ENCODE measurements at places on chromosomes 16 and 17.

GRCh38 chr16:17408296-17408695 is 62.5 kb downstream of the XYLT1 start:
- DNase-seq: peak; percentile 49

DNA sequence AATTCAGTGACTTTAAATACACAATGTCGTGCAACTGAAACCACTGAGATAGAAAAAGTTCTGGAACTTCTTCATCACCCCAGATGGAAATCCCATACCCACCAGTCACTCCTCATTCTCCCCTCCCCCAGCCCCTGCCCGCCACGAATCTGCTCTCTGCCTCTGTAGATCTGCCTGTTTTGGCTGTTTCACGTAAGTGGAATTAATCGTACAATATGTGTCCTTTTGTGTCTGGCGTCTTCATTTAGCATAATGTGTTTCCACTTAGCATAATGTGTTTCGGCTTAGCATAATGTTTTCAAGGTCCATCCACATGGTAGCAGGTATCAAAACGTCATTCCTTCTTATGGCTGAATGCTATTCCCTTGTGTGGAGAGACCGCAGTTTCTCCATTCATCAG is 3.5 kb upstream of the SPPL2C start:
- no peak for DNase-seq

GRCh38 chr17:15048933-15049794 is 216.0 kb downstream of the PMP22 start:
- DNase-seq: no peak

- no peak for DNase-seq
Observed at GRCh38 chr16:84699147-84699711, 571 bp upstream of the USP10 start.

- DNase-seq: no peak
Observed at GRCh38 chr16:57997176-57997527, 3.3 kb downstream of the ZNF319 start.

GRCh38 chr17:14058051-14058450 is 11.3 kb upstream of the COX10 start:
- DNase-seq: peak; percentile 54

DNA sequence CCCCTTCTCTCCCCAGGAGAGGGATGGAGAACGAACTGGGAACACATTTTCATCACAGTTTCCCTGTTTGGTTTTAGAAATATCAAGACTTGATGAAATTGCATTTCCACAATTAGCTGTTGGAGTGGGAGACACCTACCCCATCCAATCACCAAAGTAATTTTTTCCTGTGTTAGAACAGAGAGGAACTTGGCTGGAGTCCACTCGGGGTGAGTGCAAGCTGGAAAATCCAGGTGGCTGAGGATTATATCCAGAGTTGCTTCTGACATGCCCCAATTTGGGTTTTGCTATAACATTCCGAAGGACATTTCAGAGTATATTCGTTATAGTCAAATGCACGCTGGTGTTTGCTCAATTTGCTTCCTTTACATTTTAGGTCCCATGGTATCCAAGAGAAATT is 231.8 kb downstream of the C16orf95 start:
- DNase-seq: no peak

Data from AG08395 (cell line).